ENCODE measurements at places on chromosomes 2 and 18.
A peak's percentile ranks its signal among the peaks of the same experiment; 100 is the strongest.

- DNase-seq: no peak
These were observed 2.2 kb downstream of the PARD6G start for GRCh38 chr18:80244956-80245730.

- no peak for DNase-seq
These were observed 637.1 kb upstream of the CHAC2 start for GRCh38 chr2:53130441-53130943.

DNA sequence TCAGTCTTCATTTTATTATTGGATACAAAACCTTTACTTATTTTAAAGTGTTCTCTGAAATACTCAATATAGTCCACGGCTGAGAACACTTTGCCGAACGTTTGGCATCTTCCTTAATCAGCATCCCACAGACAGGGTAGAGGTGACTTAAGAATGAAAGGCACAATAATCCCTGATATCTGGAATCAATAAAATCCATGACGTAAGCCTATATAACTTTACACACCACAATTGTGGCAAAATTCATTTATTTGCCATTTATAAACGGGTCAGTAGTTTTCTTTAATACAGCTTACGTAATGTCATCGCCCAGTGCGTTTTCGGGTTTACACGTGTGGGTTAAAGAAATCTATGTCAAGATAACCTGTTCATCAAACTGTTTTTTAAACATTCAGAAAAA lies 1.3 kb downstream of the MGAT4A start:
- peak; percentile 62 for DNase-seq

- DNase-seq: no peak
These were observed 124.4 kb downstream of the MAP4K4 start for GRCh38 chr2:101821828-101822458.

DNA sequence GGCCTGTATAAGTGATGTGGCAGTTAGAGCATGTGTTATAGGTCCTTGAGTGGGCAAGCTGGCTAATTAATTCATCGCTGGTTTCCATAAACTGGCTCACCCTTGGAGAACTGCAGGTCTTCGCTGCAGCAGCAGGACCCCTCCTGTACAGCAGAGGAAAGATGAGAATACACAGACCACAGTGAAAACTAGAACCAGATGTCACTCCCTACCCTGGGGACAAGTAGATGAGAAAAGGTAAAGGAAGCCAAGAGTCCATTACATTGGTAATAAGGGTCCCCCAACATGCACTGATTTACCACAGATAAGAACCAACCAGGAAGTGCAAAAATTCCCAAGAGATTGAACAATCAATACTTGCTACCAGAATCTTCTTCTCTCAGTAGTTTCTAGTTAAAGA lies 415.6 kb upstream of the LYPD1 start:
- DNase-seq: no peak

GRCh38 chr2:30366199-30366691 lies 80.8 kb upstream of the LCLAT1 start:
- no peak for DNase-seq

GRCh38 chr2:65550246-65550645 lies 117.8 kb upstream of the SPRED2 start:
- DNase-seq: no peak

DNA sequence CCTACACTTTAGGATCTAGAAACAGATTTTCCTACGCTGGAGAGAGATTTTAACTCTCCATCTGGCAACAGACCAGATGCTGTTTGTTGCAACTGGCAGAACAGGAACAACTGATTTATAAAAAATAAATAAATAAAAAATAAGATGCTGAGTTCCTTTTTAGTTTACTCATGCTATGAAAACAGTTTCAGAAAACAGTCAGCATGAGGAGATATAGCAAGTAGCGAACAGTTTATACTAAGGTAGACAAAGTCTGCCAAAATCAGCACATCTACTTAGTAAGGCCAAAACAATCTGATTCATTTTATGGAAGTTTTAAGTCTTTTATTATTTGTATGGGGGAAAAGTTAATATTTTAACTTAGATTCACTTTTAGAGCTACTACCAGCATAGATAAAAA lies 974.0 kb upstream of the CNTNAP5 start:
- DNase-seq: no peak

DNA sequence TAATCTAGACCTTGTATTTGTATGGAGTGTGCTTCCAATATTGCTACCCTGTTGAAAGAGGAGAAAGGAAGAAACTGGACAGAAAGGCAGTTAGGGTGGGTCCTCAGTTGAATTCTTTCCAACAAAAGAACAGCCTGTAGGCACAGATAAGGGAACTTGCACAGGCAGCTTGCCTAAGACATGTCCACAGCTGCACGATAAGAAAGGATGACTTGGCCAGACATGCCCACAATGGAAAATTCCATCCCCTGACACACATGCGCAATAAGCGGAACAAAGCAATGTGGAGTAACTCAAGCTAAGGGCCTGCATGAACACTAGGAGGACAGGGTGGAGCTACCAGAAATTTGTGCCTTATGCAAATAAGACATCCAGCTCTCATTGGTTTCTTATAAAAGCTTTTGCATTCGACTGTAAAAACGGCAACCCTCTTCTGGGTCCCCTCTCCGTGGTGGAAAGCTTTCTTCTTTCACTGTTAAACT lies 1084.7 kb upstream of the NXPH2 start:
- no peak for DNase-seq

GRCh38 chr2:241941691-241942301 lies 72.3 kb downstream of the RTP5 start:
- no peak for DNase-seq

DNA sequence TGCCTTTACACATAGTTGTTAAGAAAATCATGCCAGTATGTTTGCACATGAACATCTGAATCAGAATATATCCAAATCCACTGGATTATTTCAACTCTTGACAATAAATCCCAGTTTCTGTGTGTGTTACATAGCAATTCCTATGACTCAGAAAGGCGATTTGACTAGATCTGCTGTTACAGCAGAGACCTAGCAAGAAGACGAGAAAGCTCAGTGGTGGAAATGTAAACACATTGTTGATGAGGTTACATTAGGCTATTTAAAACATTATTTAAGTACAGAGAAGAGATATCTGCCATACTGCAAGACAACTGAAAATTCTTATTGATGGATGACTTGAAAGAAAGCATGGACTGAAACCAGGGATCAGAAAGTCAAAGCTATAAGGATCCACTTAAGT lies 73.0 kb upstream of the SMIM21 start:
- no peak for DNase-seq

GRCh38 chr2:197560146-197560665 lies 44.3 kb downstream of the MOB4 start:
- no peak for DNase-seq

- DNase-seq: peak; percentile 24
These were observed 978 bp upstream of the TUBA4A start for GRCh38 chr2:219254590-219255201.
